NCI-H82 (cell line): ENCODE measurements at places on chromosomes 2 and 18.

- no peak for DNase-seq
Observed at GRCh38 chr18:37582261-37582660, 16.7 kb upstream of the CELF4 start.

DNA sequence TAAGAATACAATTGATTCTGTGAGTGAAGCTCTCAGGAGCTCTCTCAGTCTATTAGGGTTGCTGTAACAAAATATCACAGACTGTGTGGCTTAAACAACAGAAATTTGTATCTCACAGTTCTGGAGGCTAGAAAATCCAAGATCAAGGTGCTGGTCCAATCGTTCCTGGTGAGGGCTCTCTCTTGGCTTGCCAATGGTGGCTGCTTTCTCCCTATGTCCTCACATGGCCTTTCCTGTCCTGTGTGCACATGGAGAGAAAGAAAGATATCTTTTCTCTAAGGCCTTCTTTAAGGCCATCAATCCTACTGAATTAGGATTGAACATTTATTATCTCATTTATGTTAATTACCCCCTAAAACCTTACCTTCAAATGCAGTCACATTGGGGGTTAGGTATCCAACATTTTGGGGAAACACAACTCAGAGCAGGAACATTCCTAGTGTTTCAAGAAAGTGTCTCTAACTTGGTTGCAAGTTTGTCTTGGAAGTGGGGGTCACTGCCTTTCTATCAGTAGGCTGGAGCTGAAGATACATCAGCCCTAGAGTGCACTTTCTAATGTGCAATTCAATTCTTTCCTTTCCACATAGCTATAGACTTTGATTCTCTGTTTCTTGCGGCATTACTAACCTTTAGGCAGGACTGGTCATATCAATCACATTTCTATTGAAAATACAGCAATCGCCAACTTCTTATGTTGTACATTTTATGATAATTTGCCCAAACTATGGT lies 24.8 kb downstream of the TFPI start:
- no peak for DNase-seq

GRCh38 chr2:46779447-46779941 lies 136.1 kb downstream of the MCFD2 start:
- DNase-seq: no peak

DNA sequence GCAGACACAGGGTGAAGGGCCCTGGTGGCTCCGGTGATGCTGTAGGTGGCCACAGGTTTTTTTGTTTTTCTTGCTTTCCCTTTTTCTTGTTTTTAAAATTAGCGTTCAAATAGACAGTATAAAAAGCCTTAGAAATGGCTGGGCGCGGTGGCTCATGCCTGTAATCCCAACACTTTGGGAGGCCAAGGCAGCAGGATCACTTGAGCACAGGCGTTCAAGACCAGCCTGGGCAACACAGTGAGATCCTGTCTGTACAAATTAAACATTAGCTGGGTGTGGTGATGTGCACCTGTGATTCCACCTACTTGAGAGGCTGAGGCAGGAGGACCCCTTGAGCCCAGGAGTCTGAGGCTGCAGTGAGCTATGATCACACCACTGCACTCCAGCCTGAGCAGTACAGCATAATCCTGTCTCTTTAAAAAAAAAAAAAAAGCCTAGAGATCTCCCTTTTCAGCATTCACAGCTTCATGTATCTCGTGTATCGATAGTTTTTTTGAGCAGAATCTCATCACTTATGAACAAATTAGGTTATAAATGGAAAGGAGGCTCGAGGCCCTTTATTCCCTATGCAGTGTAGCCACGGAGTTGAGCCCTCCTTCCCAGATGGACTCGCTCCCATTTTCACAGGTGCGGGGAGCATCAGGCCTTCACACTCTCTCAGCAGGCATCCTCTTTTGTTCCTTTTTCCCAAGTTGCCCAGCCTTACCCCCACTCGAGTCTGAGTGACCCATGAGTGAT lies 50.8 kb downstream of the EMILIN2 start:
- DNase-seq: no peak

- no peak for DNase-seq
Observed at GRCh38 chr2:174929786-174930185, 75.4 kb downstream of the CHN1 start.

- no peak for DNase-seq
Observed at GRCh38 chr18:48004577-48004976, 74.1 kb upstream of the SMAD2 start.

DNA sequence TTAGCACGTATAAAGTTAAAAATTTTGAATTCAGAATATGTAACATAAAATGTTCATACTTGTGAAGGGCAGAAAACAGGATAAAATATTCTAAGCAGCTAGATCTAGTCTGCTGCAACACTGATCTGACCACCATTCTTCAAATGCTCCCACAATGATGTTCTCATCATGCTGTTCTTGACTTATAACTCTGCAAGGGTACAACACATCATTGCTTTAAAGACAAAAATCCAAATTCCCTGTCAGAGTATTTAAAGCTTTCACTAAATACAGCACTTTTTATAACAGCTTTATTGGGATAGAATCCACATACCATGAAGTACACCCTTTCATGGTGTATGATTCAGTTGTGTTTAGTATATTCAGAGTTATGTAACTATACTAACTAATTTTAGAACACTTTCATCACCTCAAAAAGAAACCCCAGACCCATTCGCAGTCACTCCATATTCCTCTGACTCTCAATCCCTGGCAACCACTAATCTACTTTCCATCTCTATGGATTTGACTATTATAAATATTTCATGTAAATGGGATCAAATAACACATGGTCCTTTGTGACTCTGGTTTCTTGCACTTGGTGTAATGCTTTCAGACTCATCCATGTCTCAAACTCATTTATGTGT lies 56.4 kb downstream of the MAP4K3 start:
- DNase-seq: no peak

DNA sequence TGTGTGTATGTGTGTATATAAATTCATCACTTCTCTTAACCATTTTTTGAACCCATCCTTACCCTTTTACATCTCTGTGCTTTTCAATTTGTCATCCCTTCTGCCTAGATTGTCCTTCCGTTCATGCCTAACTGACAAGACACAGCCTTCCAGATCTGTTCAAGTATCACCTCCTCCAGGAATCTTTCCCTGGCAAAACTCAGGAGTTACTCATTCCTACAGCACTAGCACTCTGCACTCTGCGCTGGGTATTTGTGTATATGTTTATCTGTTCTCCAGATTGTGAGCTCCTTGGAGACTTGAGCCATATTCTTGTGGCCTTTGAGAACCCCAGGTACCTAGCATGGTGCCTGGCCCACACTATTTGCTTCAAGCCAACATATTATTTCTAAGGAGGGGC lies 26.8 kb upstream of the ASXL2 start:
- DNase-seq: no peak

DNA sequence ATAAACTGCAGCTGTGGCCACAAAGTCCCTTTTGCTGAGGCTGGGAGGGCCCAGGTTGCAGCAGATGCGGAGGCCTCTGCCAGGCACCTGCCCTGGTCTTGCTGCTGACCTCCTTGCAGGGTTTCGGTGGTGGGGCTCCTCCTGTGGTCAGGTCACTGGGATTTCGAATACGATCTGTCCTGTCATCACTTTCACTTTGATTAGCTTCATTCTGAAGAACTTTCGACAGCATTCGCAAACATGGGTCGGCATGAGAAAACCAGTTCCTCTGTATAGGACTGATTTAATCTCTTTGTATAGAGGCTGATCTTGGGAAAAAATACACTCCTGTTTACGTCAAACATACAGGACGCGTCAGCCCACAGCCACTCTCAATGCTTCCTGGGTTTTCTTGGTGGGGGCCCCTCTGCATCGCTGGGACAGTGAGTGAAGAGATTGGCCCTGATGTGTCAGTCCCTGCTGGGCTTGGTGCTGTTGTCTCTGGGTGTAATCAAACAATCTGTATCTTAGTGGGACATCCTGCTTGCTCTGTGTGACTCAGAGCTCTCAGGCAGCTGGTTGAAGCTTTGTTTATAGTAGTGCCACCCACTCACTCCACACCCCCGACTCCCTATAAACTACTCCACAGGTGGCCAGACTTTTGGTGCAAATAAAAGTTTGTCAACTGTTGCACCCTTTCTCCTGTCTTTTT lies 209.4 kb upstream of the CXCR4 start:
- no peak for DNase-seq

DNA sequence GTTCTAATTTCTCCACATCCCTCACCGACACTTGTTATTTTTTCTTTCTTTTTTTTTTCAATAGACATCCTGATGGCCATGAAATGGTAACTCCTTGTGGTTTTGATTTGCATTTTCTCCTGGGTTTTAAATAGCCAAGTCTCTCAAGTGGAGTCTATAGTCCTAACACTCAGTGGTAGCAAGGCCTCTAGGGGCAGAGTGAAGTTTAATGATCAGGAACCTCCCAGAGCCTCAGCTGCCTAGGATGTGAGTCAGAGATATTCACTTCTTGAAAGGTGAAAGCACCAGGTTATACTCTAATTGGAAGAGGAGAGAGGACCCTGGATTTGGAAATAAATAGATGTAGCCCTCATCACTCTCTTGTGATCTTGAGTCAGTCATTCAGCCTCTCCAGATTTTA lies 62.7 kb upstream of the CAPN13 start:
- no peak for DNase-seq

- peak; percentile 10 for DNase-seq
Observed at GRCh38 chr2:55885127-55885943, 38.2 kb downstream of the EFEMP1 start.

- DNase-seq: peak; percentile 46
Observed at GRCh38 chr2:67649331-67650261, 252.5 kb downstream of the ETAA1 start.

DNA sequence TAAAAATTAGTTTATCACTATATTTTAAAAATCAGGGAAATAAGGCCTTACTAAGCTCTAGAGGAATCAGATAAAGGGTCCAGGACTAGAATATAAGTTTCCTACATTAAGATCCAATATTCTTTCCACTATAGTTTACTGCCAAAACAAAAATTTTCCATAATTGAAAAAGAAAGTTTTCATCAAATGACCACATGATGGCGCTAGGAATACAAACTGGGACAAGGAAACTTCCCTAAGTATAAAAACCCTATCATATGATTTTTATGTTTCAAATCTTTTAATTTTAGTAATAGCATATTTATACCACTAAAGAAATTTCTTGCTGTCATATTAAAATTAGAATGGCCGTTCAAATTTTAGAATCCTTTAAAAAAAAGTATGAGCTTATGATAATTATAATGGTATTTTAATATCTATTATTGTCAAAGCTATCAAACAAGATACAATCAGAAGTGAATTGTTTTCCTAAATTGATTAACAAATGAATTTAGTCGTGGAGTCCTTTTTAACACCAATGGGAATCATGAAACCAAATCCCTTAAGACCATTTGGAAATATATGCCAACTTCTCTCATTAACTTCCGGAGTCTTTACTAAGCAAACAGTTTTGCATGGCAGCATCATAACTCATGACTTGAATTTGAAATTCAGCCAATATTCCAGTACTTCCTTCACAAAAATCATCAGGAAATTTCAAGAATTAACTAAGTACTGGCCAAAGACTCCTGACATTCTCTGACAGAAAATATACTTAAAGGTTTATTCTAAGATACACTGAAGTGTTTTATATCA lies 70.3 kb downstream of the SCN1A start:
- DNase-seq: peak; percentile 56

DNA sequence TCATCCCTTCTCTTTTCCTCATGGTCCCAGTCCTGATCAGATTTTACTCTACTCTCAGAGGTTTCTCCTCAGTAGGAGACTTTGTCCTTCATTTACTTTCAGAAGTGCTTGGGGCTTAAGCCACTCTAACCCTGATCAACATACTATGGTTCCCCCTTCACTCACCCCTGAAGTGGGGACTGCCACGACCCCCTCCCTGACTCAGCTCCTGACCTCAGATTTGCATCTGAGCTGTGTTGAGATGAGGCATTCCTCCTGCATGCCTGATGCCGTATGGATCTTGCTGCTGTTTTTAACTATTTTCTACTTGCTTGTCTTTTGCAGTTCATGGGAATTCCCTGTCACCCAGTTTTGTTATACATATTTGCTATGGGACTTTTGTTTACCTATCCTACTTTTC lies 306.7 kb upstream of the CHST9 start:
- DNase-seq: no peak

GRCh38 chr2:25499157-25499556 lies 157.4 kb upstream of the DNMT3A start:
- DNase-seq: no peak

DNA sequence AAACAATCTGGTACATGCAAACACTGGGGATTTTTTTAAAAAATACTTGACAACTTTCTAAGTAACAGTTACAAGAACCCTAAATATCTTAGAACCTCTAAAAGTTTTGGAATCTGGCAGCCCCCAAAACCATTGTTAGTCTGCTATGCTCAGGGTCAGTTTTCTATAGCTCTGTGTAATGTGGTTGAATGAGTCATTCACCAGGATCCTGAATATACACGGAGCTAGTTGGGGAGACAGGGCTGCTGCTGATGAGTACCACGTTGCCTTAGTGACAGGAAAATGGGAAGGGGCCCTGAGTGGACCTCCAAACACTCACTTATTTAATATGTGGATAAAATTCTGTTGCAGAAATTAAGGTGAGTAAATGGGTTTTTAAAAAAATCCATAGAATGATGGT lies 36.9 kb upstream of the TANC1 start:
- no peak for DNase-seq

DNA sequence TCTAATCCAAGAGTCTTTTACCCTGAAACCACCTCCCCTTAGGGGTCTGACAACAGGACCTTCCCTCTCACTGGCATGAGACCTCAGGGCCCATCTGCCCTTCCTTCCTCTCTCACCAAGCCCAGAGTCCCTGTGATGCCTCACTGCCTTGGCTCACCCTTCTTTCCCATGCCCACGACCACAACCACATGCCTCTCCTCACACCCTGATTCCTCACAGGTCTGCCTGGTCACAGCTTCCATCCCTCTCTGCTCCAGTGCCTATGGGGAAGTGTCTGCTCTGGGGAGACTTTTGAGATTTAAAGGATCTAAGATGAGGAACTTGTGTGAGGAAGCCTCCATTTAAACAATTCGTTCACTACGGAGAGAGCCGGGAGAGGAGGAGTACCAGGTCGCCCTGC lies 98.9 kb upstream of the SH3BP4 start:
- DNase-seq: no peak
